ENCODE measurements at places on chromosomes 6 and 20. TPM values are rescaled to one million over a fixed set of nuclear protein-coding genes. Genes with fewer than 3 reads are reported as not detected.

Gene C6orf58
- not detected for total RNA-seq

Gene KCNQ5
- total RNA-seq = 3.5 TPM

Gene CDKAL1
- 21.2 TPM for total RNA-seq

Gene SLC4A11
- total RNA-seq = 0.65 TPM

Gene TCP11
- not detected for total RNA-seq

Gene MCHR2
- total RNA-seq = not detected
